ENCODE measurements at places on chromosomes 5 and 9.

DNA sequence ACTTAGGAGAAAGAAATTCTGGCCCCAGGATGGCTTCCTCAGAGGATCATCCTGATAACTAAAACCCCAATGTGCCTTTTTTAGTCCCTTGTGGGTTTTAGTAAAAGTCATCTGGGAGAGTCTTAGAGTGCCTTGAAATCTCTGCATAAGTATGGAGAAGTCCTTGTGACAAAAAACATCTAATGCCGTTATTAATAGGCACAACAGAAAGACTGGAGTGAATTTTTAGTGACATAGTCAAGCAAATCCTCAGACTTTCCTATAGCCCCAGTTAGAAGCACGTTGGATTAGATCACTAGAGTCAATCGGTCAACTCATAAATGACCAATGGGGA, 108.2 kb upstream of the MPDZ start:
- DNase-seq = no peak

DNA sequence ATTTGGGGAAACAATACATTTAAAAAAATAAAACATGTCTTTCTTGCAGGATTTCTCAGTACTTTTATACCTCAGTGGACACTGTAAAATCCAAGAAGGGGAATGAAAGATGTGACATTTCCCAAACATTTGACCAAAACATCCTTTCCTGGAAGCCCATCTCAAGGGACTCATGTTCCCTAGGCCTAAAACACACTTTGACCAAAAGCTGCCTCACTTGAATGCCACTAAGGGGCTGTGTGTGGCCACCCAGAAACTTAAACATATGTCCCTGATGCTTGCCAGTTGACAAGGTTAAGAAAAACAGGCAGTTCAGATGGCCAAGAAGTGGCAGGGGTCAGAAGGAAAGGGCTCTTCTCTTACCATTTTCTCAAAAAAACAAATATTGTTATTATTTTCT, 73.6 kb downstream of the EPB41L4B start:
- DNase-seq = no peak

DNA sequence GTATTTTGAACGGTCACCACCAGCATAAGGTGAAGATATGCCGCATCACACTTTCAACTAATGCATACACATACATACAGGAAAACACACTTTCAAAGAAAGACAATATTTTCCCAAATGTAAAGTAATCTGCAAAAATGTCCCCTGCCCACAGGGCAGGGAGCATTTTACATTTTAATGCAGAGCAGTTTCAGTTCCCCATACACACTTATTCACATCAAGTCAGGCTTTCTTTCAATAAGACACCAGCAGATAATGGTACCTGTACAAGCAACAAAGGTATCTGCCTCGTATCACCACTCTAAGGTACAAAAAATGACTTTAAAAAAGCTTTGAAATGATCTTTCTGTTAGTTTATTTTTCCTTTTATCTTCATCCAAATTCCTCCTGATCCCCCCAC, 247.1 kb upstream of the CCNG1 start:
- no peak for DNase-seq

DNA sequence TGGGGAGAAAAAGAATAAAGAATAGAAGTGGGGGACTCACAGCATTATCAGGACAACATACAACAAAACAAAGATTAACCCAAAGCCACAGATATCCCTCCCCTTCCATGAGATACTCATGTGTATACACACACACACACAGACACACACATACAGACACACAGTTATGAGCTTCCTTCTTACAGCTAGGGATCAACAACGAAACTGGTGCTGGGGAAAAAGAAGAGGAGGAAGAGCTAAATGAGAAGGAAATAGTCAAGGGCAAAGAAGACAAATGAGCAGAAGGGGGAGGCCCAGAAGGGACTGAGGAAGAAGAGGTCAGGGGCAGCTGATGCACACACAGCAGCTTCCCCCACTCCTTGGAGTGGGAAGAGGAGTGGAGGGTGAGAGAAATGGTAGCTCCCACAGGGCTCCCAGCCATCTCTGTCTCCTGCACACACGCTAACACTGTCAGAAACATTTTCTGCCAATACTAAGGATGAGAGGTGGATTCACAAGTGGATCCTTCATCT, 66.2 kb downstream of the SIL1 start:
- DNase-seq = no peak

DNA sequence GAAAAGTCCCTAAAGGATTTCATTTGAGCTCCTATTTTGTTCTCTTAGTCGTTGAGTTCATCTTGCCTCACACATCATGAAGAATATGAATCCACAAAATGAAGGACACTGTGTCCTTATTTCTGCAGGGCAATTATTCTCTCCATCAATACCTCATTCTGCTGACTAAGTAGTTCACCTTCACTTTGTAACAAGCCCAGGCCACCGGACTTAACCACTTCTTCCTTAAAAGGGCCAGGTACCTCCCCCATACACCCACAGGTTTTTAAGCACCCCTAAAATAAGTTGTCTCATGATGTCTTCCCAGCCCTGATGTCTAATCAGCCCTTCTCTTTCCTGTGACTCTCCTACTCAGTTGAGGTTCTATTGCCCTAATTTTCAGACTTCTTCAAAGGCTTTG, 67.1 kb upstream of the PLPP6 start:
- no peak for DNase-seq

DNA sequence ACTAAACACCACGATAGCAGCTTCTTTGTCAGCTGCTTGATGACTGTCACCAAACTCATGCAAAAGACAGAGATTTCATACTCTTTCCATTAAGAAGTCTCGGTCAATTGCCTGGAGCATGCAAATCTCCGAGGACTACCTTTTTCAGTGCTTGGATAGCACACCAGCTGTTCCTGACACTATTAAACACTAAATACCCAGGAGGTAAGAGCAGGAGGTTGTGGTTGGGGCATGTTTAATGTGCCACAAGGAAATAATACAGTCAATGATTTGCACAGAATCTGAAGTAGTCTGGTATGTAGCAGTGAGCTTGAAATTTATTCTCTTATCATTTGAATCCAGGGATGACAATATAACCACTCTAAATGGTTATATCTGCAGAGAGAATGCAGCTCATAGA, 996.2 kb downstream of the CDH12 start:
- DNase-seq = no peak

GRCh38 chr9:68643901-68644809, 60.9 kb upstream of the PIP5K1B start:
- no peak for DNase-seq
